ENCODE measurements at places on chromosomes 5 and 9.

DNA sequence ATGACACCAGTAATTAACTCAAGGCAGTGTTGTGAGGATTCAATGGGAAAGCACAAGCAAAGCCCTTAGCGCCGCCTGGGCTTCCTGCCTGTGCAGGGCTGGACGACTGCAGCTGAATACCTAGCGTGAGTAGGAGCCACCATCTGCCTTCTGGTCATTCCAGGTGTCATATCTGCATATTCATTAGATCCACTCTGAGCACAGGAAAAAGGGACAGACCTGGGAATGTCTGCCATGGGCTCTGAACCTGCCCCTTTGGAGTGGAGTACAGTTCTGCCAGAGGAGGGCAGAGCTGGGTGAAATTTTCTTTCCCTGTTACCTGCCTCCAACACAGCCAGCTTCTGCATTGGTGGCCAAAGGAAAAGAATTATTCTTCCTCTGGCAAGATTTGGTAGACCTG is 298.8 kb downstream of the NSG2 start:
- DNase-seq, result no peak

DNA sequence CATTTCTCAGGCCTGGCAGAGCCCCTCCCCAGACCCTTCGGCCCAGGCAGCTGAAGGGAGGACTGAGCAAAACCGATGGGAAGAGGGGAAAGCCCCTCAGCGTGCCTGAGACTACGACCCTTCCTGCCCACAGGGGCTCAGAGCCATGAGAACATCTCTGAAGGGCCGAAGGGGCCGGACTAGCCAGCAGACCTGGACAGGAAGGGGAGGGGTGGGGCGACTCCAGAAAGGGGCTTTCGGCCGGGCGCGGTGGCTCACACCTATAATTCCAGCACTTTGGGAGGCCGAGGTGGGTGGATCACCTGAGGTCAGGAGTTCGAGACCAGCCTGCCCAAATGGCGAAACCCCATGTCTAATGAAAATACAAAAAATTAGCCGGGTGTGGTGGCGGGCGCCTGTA is 85.8 kb upstream of the PHYKPL start:
- no peak for DNase-seq

- no peak for DNase-seq
These were observed 88.0 kb downstream of the TRIO start for GRCh38 chr5:14231156-14231555.

GRCh38 chr9:24939109-24939850 is 393.6 kb upstream of the IZUMO3 start:
- no peak for DNase-seq

GRCh38 chr9:129422032-129422842 is 198.7 kb downstream of the C9orf50 start:
- no peak for DNase-seq

GRCh38 chr5:178312880-178313282 is 80.3 kb upstream of the PHYKPL start:
- DNase-seq, result no peak

Data from stimulated activated CD8-positive, alpha-beta memory T cell treated with anti-CD3 and anti-CD28 coated beads, Interleukin-15, amount 100 ng/mL, for 48 hours (primary cell).